ENCODE measurements at places on chromosomes 12 and 14. TPM values are rescaled to one million over a fixed set of nuclear protein-coding genes. Genes with fewer than 3 reads are reported as not detected.

The C12orf54 gene
- total RNA-seq: not detected

The COX8C gene
- not detected for total RNA-seq

DNA sequence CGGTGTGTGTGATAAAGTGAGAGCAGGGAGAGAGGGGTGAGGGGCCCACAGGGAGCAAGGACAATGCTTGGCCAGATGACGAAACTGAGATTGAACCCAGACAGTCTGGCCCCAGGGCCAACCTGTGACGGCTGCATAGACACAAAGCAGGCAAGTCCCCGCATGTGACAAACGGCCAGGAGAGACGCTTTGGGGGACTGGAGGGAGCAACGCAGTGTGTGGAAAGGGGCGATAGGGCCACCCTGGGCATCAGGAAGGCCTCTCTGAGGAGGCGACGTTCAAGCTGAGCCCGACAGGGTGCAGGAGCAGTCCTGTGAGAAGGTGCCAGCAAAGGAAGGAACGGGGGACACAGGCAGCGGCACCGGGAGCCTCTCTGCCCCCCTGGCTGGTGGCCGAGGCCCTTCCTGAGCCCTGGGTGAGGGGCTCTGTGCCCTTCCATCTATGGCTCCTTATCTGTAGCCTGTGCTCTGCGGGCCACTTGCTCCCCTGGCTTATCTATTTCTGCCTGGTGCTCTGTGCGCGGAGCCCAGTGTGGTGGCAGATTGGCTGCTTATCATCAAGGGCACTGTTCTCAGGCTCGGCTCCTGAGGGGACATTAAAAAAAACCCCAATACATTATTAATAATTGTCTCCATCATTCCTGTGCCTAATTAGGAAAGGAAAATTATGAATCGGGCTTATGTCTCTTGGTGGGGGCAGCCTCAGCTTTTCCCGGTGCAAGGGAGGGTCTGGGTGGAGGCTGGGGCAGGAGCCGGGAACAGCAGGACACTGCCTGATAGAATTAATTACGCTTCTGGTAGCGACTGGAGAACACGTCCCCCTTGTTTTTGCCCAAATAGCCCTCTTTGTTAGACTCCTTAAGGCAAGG, 39.8 kb downstream of the PRIMA1 start:
- no peak for DNase-seq

GRCh38 chr14:22070119-22070982, 396.7 kb upstream of the OR4E1 start:
- DNase-seq: no peak

DNA sequence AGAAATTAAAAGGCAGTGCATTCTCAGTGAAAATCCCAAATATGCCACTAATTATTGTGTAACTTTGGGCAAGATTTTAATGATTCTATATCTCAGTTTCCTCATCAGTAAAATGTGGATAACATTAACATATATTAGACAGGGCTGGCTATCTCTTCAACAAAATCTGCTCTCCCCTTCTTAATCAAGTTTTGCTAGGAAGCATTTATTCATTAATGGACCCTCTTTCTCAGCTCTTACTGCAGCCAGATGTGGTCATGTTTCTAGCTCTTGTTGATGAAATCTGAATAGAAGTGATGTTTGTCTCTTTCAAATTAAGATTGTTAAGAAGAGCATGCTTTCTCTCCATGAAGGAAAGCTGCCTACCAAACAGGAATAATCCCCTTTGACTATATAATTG, 84.4 kb upstream of the PPFIA2 start:
- no peak for DNase-seq

GRCh38 chr14:82075566-82075965, 541.9 kb upstream of the SEL1L start:
- DNase-seq: no peak

DNA sequence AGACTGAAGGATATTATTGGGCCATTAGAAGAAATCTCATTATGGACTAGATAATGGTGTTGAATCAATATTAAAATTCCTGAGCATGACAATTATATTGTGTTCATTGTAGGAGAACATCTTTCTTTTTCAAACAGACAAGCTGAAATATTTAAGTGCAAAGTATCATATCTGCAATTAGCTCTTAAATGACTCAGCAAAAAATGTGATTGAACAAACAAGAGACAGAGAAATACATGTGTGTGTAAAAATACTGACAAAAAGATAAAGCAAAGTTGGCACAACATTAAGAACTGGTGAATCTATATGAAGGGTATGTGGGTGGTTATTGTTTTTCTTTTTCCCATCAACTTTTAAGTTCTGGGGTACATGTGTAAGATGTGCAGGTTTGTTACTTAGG, 9.5 kb downstream of the CEP290 start:
- no peak for DNase-seq

DNA sequence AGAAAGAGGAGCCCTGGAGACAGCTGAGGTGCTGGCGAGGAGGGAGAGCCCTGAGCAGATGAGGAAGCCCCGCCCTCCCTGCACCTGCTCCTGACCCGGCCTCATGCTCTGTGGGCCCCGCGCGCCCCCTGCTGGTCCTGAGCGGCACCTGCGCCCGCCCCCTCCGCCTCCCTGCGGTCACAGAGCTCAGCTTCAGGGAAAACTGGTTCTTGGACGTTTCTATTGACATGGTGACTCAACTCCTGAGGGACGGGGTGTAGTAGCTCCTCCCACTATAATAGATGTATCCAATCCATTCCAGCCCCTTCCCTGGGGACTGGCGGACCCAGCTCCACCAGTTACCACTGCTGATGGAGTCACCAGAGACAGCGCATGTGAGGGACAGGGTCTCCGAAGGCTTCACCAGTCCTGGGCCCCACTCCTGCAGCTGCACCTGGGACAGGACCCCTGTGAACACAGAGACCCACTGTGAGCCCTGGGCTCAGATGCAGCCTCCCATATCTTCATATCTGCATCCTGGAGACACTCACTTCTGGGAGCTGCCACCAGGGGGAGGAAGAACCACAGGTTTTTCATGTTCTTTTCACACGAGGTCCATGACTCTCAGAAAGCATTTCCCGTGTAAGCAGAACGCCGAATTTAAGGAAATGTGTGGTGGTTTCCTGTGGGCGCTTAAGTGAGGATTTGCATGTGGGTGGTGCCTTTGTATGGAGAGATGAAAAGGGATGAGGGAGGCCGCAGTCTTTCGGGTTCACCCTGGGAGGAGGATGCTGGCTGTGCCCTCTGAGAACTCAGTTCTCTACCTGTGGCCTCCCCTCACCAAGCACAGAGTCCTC, 1346.4 kb downstream of the TMEM121 start:
- DNase-seq: no peak

Measured in HCT116 (cell line).